Thyroid gland (tissue), 4 donors: ENCODE measurements at places on chromosomes 6 and 20.

GRCh38 chr6:22250486-22250885, 46.4 kb downstream of the PRL start:
- no peak for DNase-seq

GRCh38 chr6:11714116-11714797, 64.3 kb downstream of the ADTRP start:
- no peak for DNase-seq

- DNase-seq = peak; percentile 56
These were observed at the start of gene PLA2G7 for GRCh38 chr6:46734867-46735719. Gene PLA2G7, minus strand, starts transcription at chr6:46735375. Its CDS starts 12,484 bp downstream, at chr6:46722891.

GRCh38 chr6:2917801-2918445, 14.8 kb upstream of the SERPINB9 start:
- DNase-seq = no peak

DNA sequence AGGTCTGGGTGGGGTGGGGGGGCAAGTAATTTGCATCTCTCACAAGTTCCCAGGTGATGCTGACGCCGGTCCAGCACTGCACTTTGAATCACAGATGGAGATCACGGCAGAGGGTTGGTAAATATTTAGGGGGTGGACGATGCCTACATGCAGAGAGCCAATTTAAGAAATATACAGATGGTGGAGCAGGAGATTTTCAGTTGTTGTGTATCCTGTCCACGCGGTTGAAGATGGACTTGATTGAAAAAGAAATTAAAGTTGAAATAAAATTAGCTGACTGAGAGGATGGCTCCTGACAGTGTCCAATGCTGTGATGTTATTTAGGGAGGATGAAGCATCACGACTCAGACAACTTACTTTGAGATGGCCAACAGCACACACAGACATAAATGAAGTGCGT, 74.6 kb downstream of the PHACTR3 start:
- DNase-seq = no peak
